ENCODE measurements at places on chromosomes 4 and X.

DNA sequence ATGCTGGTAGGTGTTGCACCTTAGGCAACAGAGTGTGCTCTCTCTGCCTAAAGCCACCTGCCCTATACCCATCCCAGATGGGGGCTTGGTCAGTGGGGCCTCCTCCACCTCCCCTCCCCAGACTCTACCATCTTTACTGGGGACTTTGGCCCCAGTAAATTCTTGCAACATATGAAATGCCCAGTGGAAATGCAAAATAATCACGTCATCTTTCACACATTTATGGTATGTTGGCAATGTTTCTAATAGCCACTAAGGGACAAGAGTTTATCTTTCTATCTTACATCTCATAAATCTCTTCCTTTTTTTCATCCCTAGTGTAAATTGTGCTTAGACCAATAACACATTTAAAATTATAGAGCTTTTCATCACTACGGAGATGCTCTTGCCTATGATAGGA is 103.0 kb upstream of the MAML3 start:
- no peak for DNase-seq

DNA sequence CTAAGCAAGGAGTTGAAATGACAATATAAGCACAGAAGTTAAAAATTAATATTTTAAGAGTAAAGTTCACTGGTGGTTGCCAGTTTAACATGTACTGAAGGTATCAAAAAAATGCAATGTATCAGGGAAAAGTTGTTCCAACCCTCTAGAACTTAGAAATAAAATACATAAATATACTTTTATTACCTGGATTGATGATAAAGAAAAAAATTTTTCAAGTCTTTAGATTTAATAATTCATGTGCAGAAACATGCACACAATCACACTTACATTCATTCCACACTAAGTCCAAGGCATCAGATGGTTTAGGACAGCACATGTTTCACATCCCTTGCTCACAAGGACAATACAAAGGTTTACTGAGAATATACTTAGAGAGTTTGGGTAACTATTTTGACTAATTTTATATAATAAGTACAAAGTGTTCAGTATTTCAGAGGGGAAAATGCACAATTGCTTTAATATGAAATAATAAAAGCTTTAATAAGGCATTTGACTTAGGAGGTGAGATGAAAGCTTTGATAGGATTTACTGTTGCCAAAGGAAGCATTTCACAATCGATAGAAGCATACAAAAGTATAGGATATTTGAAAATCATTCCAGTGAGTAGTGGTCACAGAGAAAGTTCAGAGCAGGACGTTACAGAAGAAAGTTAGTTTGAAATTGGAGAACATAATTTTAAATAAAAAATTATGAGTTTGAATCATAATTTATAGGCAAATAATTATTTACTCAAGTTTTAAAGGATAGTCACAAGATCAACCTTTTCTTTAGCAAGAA is 392 bp upstream of the UGT2A3 start:
- DNase-seq, result no peak

GRCh38 chr4:53633608-53634007 is 42.3 kb upstream of the LNX1 start:
- DNase-seq, result no peak

- DNase-seq, result no peak
These were observed 56.6 kb upstream of the HELT start for GRCh38 chr4:184961660-184962059.
